Inflammatory macrophage treated with lipopolysaccharide for 1 hour (primary cell): ENCODE measurements at places on chromosomes 16 and 17.
A peak's percentile ranks its signal among the peaks of the same experiment; 100 is the strongest.

DNA sequence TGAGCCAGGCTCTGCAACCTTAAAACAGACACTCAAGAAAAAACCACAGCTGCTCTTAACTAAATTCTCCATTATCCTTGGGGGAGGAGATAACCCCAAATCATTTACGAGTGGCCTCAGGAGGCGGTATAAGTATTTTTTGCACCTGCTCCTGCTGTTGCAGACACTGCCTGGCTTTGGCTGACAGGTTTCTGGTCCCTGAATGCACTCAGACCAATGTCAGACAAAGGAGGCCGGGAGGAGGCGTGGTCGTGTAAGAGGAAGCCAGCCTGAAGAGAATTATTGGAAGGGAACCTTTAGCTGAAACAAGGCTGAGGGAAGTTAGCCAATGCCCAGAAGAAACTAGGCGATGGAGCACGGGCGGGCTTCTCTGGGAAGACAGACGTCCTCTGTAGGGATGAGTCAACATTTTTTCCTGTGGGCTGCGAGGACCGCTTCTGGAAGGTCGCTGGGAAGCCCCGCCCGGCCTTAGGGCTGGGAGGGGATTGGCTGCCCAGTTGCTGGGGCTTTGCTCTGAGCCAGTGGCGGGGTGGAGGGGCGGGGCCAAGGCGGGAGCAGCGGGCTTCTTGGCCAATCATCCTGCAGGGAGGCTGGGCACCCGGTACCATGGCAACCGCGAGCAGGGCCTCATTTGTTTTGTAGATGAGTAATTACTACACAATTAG is 82.3 kb downstream of the CCDC182 start:
- peak; percentile 98 for DNase-seq

- DNase-seq = no peak
Observed at GRCh38 chr16:66161942-66162341, 204.5 kb upstream of the CDH5 start.

DNA sequence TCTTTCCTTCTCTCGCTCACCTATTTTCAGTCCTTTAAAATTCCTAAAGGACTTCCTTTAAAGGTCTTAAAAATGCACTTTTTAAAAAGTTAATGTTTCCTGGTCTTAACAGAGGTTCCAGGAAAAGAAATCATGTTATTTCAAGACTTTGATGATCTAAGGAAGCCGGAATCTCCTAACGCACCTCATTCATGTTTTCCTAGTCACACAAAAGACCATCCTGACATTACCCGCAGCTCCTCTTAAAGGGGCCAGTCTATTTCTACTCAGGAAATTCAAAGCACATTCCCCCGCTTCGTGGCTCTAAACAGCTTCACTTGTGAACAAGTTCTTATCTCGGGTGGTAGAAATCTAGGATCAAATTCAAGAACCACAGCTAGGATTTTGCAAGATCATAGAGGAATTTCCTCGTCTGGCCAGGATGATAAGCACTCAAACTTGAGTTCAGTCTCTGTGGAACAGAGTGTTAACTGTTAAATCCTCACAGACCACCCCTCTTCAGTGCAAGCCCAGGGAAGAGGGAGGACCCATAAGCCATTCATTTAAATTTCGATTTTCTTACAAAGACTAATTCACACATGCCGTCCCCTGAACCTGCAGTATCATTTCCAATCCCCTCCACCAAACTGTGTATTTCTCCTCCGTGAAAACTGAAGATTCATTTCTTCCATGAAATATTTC is 137.1 kb upstream of the AXIN2 start:
- DNase-seq = no peak

DNA sequence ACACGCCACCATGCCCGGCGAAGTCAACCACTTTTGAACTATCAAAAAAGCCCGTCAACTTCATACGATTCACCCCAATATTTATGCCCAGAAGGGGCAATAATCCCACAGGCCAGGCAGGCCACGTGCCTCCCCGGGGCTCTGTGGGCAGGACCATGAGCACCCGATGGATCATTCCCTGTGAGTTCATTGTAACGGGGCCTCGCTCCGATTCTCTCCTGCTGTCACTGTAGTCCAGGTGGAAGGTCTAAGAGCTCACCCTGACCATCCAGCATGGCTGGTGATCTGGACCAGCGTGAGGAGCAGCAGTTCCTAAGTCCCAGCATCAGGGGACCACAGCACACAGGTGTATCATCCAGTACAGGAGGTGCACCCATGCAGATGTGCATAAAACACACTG is 77.5 kb upstream of the DOC2B start:
- no peak for DNase-seq

DNA sequence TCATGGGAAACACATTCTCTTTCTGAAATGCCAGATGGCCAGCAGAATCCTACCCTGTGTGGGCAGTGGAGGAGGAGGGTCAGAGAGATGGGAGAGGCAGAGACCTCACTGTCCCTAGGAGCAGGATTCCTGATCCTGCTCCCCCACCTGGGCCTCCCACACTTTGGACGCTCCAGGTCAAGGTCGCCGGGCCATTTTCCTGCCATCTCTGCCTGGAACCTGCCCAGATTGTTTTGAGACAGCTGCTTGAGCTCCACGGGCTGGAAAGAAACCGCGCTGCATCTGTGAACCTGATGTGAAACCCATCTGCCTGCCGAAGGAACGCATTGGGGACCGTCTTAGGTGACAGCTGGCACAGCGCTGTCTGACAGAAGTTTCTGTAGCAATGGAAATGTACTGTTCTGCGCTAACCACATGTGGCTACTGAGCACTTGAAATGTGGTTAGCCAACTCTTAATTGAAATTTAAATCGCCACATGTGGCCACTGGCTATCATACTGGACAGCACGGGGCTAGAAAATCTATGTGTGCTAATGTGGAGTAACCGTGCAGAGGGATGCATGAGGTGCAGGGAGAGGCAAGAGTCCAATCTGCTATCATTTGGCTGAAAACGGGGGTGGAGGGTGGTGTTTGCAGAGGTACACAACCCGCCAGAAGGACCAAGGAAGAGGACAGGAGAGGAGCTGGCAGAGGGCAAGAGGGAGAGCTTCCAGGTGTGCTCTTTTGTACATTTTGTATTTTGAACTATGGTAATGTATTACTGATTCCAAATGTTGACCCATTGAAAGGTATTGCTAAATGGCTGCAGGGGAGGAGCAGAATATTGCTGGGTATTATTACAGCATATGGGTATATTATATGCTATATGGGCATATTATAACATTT is 15.4 kb upstream of the NUBP1 start:
- no peak for DNase-seq

- no peak for DNase-seq
Observed at GRCh38 chr16:29925105-29925756, 795 bp downstream of the KCTD13 start.

DNA sequence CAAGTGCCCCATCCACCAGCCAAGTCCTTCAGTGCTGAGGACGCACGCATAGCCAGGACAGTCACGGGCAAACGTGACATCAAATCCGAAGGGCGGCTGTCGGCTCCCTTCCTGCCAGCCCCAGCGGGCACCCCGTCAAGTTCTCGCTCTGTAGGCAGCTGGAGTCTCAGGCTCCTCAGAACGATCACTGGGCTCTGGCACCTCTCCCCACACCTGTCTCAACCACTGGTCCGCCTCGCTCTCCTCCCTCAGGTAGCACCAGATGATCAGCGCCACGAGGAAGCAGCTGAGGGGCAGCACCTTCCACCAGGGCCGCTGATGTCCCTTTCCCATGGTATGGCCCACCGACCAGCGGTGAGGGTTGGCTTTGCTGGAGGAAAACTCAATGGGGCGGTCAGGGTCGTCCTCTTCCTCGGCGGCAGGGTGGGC is 422 bp downstream of the UQCC4 start:
- DNase-seq = no peak

GRCh38 chr17:51103451-51103850 is 17.2 kb downstream of the SPAG9 start:
- DNase-seq = no peak

GRCh38 chr16:71610936-71611871 is 14.8 kb upstream of the MARVELD3 start:
- DNase-seq = peak; percentile 29

DNA sequence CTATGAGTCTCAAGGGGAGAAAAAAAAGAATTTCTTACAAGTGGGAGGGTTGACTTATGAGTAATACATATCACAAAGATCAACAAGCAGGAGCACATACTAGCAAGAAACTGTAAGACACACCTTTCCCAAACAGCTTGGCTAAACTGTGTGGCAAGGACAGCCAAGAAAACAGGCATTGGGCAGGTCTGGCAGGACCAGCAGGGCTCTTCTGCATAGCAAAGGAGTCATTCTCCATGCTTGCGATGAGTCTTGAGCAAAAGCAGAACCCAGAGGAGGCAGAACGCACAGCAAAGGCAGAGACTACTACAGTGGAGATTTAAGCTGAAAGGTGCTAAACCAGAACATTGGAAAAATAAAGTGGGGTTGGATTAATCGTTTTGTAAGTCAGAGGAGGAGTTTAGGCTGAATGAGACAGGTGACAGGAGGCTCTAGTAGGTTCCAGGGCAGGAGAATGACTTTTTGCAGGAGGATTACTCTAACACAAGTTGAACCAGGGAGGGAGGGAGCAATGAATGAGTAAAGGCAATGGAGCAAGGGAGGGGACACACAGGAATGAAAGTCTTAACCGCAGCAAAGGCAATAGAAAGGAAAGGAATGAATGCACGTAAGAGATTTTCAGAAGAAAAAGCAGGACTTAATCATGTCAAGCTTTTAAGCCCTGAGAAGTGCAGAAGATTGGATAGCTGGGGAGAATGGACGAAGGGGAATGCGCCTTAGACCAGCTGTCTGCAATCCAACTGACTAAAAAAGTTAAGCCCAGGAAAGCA is 2.7 kb downstream of the N4BP1 start:
- peak; percentile 57 for DNase-seq

DNA sequence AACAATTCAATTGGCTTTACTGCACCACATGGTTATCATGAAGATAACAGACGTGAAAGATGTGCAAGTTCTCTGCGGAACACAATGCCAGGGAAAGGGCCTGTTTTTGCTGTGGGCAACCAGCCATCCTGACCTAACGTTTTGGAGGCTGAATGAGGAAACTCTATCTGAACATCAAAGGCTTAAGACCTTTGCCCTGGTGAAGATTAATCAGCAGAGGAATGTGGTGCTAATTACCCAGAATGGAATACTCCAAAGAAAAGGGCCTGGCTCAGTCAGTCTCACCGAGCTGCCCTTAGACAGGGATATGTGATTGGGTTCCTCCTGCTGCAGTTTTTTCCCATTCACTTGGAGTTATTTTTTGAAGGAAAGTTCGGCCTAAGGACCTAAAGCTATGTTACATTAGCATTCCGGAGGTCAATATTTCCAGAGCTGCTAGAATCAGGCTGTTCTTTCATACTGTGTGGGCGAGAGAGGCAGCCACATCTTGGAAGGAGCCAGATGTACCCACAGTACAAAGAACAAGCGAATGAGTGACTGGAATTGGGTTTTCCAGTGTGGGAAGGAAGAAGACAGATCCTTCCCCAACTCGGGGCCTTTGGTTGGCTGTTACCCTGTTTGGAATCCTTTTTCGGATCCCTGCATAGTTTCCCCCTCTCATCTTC is 15.5 kb downstream of the ASIC2 start:
- no peak for DNase-seq

- DNase-seq = no peak
Observed at GRCh38 chr17:37458805-37459204, 30.9 kb upstream of the DUSP14 start.

- no peak for DNase-seq
Observed at GRCh38 chr16:47876511-47876910, 279.3 kb downstream of the ABCC12 start.

DNA sequence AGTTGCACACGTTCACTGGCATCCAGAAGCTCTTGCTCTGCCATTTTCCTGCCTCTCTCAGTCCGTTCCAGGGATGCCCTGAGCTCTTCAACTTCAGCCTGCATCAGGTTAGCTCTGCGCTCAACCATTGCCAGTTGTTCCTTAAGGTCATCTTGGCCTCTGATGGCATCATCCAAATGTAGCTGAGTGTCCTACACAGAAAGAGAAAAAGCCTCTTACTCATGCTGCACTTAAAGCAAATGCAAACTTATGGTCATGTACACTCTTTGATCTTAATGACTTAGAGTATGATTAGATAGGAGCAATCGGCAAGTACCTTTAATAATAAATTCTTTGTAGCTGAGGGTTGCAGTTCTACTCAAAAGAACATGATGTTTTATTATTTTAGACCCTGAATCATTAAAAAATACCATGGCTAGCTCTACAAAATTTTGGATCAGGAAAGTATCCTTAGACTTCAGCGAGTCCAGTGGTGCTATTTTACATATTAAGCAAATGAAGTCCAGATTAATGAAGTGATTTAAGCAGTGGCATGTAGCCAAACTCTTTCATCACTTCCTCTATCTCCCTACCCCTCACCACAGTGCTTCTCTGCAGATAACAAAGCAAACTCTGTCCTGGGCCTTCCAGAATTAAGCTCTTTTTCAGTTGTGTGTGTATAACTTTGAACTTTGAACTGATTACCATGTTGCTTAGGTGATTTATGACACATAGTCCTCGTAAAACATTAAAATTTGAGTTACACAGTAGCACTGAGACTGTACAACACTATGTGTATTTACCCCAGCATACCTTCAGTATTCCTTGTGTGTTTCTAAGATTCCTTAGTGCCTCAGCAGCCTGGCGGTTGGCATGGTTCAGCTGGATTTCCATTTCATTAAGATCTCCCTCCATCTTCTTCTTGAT is 22.1 kb downstream of the MYH4 start:
- no peak for DNase-seq

DNA sequence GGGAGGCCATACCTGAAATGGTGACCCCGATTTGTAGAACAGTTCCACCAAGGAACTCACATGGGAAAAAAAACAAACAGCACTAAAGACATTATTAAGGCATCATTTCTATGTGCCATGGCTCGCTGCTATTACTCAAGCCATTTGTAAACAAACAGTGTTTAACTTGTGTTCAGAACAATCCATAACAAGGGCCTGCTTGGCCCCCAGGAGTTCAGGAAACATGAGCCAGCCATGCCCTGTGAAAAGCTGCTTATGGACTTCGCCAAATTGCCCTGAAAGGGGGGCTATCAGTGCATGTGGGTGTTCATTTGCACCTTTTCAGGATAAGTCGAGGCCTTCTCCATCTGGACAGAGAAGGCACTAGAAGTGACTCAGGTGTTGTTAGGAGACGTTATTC is 8.0 kb downstream of the POLR3K start:
- no peak for DNase-seq

DNA sequence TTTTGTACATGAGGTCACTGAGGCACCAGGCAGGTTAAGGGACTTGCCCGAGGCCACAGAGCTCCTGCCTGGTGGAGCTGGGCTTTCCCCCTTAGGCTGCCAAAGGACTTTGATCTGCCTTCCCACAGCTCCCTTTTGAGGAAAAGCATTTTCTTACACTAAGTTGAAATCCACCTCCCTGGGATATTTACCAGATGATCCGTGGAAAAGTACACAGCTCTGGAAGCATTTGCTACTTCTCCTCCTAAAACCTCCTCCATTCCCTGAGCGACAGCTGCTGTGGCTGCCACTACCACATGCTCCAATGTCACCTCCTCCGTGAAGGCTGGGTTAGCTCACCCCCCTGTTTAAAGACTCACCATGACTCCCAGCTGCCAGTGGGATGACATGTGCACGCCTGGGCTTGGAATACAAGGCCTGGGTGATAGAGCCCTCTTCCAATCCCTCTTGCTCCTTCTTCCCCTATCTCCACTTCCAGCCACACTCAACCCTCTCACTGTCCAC is 1.2 kb upstream of the MPRIP start:
- DNase-seq = no peak

- no peak for DNase-seq
Observed at GRCh38 chr17:27461192-27461859, 5.1 kb downstream of the KSR1 start.

- no peak for DNase-seq
Observed at GRCh38 chr17:44623070-44623725, 33.1 kb upstream of the MEIOC start.

GRCh38 chr17:28944343-28944742 is 7.0 kb downstream of the PHF12 start:
- DNase-seq = no peak
